ENCODE measurements at places on chromosomes 12 and 14.
A peak's percentile ranks its signal among the peaks of the same experiment; 100 is the strongest.

DNA sequence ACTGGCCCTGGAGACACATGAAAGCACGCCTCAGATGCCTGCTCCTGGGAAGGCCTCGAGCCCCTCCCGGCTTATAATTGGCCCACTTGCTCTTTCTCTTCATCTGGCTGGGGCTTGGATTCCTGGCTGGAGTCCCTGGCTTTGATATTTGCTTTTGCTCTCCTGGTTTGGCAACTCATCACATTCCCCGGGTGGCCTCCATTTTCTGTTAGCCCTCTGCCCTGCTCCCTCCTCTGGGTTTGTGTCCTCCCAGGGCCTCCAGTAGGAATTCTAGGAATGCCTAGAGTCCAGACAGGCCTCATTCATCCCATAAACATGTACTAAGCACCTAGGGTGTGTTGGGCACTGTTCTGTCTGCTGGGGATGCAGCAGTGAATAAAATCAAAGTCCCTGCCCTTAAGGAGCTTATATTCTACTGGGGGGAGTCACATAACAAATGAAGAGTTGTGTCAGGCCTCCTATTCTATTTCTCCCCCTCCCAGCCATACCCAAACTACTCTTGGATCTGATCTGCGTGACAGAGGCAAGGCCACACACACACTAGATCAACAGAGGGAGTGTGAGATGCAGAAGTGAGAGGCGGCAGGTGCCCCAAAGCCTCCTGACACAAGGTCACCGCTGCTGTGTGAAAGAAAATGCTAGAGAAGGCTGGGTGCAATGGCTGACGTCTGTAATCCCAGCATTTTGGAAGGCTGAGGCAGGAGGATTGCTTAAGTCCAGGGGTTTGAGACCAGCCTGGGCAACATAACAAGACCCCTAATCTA, 21.3 kb upstream of the TSPAN9 start:
- no peak for DNase-seq

GRCh38 chr12:67355428-67356379, 86.5 kb downstream of the CAND1 start:
- DNase-seq: peak; percentile 19

DNA sequence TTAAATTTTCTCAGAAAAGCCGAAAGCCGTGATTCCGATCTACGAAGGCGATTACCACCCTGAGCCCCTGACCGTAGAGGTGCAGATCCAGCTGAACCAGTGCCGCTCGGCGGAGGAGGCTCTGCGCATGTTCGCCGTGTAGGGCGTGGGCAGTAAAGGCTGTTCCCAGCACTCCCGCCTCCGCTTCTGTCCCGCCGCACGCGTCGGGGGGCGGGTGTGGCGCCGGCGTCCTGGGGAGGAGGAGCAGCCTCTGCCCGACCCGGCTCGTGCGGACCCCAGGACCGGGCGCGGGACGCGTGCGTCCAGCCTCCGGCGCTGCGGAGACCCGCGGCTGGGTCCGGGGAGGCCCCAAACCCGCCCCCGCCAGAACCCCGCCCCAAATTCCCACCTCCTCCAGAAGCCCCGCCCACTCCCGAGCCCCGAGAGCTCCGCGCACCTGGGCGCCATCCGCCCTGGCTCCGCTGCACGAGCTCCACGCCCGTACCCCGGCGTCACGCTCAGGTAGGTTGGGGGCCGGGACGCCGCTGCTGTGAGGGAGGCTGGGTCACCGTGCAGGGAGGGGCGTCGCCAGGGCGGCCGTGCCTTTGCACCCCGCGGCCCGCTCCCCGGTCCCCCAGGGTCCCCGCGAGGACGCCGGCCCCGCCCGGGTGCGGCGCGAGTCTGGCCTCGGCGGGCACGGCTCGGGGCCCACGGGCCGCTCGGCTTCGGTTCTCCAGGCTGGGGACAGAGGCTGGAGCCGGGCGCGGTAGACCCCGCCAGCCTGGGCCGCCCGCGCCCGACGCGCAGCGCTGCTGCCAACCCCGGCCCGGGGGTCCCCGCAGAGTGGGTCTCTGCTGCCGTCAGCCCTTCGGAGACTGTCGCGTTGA, at the start of gene B3GNT4:
TSS of gene B3GNT4 (plus strand) at position 409 of the 866 bp plus-strand sequence. CDS start 910 bp downstream, outside the sequence.
- DNase-seq: no peak

DNA sequence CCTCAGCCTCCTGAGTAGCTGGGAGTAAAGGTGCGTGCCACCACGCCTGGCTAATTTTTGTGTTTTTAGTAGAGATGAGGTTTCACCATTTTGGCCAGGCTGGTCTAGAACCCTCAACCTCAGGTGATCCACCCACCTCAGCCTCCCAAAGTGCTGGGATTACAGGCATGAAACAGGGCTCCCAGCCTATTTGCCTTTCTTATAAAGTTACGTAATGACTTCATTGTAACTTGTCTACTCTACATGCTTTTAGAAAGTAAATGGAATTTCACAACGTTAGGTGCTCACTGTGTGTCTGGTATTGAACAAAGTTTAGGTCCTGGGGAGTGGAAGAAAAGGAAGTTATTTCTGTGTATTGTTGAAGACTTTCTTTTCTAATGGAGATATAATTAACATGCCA, 12.5 kb downstream of the CFAP251 start:
- no peak for DNase-seq

GRCh38 chr12:105102673-105103072, 4.9 kb upstream of the WASHC4 start:
- DNase-seq: no peak

DNA sequence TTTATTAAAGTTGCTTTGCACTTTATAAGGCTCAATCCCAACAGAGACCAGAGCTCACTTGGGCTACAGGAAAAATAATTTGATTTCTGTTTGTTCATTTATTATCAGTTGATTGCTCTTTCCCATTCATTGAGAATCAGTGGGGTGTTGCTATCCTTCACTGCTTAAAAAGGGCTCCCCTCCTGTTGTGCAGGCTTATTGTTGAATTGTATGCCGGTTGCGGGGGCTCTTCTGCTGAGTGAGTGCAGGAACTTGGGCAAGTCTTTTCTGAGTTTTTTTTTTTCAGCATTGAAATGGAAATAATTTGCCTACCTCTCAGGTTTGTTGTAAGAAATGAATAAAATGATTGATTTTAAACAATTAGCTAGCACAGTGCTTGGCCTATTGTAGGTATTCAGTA, 32.6 kb downstream of the AKAP6 start:
- no peak for DNase-seq

DNA sequence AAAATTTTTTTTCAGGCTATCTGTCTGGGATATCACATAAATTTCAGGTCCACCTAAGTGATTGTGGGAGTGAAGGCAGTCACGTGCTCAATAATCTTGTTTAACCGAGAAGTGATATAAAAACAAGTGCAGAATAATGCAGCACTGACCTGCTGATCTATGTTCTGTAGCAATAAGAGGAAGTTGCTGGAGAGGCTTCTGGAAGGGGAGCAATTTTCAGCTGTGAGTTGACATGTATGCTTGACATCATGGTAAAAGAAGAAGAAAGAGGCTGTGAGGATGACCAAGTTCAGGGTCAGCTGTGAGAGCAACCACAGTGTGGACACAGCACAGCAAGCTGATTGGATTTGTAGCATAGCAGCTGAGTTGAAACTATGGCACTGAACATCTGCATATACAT, 172.0 kb upstream of the PELI2 start:
- DNase-seq: no peak

DNA sequence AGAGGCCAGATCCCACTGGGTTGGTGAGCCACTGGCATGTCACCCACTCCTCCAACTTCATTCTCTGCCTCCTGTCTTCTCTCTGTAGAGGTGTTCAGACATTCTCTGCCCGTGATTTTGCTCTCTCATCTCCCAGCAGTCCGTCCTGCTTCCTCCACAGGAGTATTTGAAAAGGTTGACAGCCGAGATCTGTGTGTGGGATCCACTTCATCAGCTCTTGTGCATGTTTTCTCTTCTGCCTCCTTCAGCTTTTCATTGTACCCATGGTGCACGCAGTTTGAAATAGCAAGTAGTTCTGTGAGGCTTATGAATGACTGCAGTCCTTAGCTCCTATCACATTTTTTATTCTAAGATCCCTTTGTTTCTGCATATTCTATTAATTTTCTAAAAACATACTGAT, 34.8 kb downstream of the ZC3H14 start:
- DNase-seq: no peak

GRCh38 chr12:130557201-130557600, 158.9 kb downstream of the RIMBP2 start:
- no peak for DNase-seq

DNA sequence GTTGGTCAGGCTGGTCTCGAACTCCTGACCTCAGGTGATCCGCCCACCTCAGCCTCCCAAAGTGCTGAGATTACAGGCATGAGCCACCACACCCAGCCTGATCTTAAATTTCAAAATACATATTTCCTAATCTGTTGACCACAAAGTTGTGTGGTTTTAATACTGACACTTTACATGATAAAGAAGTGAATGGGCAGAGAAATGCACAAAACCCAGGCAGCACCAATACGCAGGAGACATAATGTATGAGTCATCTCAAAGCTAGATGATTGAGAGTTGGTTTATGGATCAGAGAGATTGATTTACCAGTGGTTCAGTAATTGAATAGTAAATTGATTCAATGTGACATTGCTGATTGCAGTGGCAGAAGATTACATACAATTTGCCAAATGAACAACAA, 19.2 kb upstream of the PPP2R5E start:
- DNase-seq: no peak

GRCh38 chr12:23349564-23349963, 599.9 kb downstream of the SOX5 start:
- no peak for DNase-seq
